ENCODE measurements at places on chromosomes 11 and 22.

DNA sequence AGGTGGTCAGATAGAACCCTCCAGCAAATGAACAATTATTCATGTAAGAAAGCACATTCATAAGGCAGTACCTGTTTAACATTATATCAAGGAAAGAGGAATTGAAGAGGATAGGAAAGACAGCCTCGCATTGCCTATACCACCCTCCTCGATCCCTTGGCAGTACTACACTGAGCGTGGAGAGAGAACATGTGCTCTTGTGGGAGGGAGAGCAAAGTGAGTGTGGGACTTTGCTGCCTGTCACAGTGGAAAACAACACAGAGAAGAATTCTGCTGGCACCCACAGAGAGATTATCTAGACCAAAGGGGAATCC is 17.5 kb upstream of the DDX10 start:
- no peak for DNase-seq

DNA sequence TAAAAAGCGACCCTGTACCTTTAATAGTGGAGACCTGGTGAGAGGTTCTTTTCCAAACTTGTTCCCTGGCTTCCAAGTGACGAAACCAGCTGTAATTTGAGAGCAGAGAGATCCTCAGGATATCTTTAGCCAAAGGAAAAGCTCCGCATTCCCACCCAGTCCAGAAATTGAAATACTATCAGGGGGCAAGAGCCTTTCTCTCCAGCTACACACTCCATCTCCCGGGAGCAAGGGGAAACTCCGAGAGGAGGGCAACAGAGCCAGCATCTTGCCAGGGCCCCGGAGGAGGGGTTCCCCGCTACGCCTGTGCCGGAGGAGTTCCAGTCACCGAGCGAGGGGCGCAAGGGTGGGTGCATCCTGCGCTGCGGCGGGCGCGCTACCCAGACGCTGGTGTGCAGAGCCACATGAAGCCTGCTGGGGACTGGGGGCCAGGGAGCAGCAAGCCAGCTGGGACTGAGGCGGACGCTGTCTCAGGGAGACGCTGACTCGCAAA is at the start of gene FIBIN:
Gene FIBIN, plus strand, starts transcription at position 148 of the 493 bp plus-strand sequence. CDS start 415 bp downstream, outside the sequence.
- no peak for DNase-seq

DNA sequence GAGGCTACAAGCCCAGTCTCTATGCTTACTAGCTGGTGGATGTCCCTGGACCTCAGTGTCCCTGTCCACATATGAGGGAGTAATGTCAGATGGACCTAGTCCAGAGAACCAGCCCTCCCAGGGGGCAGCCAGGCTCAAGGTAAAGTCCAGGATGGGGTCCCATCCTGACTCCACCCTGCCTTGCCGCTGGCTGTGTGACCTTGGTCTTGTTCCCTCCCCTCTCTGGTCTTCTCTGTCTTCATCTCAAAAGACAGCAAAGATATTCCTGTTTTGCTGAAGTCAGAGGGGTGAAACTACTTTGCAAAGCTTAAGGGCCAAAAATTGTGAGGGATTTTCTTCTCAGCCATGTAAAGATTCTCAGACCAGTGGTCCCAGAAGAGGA is 9.2 kb upstream of the C11orf96 start:
- DNase-seq, result no peak

DNA sequence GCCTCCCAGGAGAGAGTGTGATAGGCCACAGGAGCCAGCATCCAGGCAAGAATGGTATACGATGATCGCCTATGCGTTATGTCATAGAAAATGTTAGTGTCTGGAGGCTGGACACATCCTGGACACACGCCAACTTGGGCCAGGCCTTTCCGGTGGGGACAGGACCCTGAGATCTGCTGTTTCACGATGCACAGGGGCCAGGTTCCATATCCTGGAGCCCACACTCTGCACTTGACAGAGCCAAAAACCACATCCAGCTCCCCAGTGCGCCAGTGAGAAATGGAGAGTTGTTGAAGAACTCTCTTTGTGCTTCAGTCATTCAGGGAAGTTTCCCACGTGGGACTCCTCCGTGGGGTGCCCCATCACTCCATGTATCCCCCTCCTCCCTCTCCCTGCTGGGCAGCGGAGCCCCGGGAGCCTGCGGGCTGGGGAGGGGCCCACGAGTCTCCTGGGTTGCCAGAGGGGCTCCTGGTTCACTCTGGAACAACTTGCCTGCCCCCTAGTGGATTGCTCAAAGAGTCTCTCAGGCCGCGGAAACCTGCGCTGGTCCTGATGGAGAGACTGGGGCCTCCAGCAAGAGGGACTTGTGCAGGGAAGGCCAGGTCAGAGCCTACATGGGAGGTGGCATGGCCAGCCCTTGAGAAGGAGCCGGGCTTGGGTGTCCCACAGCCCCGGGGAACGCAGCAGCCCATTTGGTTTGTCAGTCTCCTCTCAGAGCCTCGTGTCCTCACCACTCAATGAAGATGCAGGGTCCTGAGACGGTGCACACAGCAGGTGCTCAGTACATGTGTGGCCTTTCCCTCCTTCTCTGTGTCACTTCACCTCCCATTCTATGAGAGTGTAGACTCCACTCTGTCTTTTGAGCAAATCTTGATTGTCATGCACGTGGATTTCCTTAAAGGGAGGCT is 10.2 kb upstream of the LRRC32 start:
- peak; percentile 44 for DNase-seq

DNA sequence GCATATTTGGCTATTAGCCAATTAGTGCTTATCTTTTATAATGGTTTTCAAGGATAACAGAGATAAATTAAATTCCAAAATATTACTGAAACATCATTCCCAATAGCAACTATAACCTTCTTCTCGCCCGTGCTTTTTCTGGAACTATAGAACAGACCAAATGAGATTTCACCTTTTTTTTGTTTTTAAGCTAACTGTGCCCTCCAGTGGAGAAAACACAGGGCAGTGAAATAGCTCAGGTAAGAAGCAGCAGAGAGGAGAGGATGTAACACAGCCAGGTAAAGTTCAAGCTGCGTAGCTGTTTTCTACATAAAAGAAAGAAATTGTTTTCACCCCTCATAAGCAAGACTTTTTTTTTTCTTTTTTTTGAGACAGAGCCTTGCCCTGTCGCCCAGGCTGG is 28.2 kb downstream of the HSD17B12 start:
- DNase-seq, result no peak

GRCh38 chr11:109619498-109619897 is 197.5 kb downstream of the C11orf87 start:
- no peak for DNase-seq

- DNase-seq, result no peak
These were observed 1.2 kb upstream of the P2RX6 start for GRCh38 chr22:21013657-21014201.

DNA sequence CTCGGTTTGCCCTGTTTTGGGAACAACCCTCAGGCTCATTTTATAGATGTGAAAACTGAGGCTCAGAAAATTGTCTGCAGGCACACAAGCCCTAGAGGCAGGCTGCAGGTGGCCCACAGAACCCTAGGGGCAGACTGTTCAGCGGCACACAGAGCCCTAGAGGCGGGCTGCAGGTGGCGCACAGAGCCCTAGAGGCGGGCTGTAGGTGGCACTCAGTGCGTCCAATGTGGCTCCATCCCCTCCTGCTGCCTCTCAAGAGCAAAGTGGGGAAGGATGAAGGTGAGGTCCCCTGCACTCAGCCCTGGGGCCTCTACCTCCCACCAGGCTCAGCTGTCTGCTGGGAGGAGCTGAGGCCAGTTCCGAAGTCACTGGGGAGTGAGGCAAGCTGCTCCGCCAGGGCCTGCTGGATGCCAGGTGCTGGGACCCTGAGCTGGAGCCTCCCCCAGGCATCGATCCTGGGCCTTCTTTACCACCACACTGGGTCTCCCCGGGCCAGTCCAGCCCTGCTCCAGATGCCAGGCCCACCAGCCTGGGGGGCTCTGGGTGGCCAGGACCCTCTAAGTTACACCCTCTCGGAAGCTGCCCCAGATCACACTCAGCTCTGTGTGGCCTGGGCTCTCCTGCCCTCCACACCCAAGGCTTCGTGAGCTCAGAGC is 2.3 kb downstream of the ACY3 start:
- DNase-seq, result no peak

GRCh38 chr11:2110521-2110920 is 28.7 kb downstream of the IGF2 start:
- no peak for DNase-seq

- DNase-seq, result no peak
These were observed 23.5 kb upstream of the SPTY2D1 start for GRCh38 chr11:18657673-18658072.

- DNase-seq, result no peak
These were observed 9.9 kb upstream of the CASP12 start for GRCh38 chr11:104908186-104908531.

DNA sequence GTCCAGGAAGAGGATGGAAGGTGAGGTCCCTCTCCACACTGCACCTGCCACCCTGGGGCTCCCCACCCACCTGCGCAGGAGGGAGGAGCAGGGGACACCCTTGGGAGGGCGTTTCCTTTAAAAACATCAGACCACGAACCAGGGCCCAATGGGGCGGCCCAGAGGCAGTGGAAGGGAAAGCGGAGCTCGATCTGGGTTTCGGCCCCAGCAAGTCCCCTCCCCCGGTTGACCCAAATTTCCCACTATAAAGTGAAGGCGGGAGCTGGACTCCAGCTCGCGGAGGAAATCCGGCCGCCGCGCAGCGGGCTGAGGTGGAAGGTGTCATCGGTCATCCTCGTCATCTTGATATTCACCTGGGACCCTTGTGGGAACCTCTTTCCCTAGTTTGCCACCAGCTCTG is 99.3 kb downstream of the WNT7B start:
- DNase-seq, result no peak

- DNase-seq, result no peak
These were observed 16.9 kb upstream of the MTCH2 start for GRCh38 chr11:47659276-47659675.

DNA sequence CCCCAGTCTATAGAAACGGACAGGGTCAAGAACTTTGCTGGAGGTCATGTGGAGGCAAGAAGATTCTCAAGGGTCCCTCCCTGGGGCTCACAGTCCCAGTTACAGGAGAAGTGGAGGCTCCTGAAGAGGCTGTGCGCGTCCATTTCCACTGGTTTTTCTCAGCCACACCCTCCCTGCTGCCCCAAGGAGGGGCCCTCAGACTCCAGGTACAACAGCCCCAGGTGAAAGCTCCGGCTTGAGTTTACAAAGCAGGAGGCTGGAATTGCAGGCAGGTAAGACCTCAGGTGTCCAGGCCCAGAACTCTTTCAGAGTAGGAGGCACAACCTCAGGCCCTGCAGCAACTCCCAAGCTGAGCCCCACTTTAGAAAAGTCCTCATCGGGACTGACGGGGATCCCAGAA is 3.1 kb downstream of the SHANK2 start:
- no peak for DNase-seq

- DNase-seq, result no peak
These were observed 94.7 kb downstream of the CACNA1I start for GRCh38 chr22:39665229-39665628.

GRCh38 chr11:70786021-70786665 is 387.8 kb downstream of the CTTN start:
- DNase-seq, result no peak

DNA sequence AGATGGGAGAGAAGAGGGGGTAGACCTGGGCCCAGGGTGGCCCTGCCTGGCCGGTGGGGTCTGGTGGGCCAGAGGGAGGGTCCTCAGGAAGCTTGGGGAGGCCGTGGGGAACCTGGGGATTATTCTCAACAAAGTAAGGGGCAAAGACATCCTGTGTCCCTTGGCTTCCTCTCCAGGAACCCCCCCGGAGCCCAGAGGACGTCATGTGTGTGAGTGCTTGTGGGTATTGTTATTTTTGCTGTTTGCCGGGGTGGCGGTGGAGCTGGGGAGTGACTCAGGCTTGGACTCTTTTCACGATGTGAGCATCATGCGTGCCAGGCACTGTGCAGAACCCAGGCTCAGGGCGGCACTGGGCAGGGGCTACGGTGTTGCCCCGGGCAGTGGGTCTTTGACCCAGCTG is 982 bp upstream of the SHANK3 start:
- no peak for DNase-seq

DNA sequence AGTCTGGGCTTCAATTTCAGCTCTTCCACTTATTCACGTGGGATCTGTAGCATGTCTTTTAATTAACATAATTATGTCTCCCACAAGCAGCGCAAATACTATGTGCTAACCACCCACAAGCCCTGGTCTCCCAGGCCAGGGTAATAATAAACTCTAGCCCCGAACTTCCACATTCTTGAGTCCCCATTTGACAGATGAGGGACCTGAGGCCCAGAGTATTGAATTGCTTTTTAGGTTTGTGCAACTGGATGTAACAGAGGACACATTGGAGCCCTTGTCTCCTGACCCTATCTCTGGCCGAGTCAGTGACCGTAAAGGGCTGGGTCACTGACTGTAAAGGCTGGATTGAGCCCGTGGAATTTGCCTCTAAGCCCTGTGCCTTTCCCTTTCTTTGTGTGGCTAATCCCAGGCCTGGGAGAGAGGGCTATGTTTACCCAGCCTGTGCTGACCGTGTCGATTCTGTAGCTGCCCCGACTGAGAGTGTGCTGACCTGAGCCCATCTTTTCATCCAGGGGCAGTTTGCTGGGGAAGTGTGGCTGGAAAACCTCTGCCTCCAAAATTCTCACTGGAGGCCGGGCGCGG is 3.9 kb downstream of the CRYBB2 start:
- no peak for DNase-seq

GRCh38 chr11:127056338-127056971 is 55.9 kb upstream of the KIRREL3 start:
- DNase-seq, result no peak

DNA sequence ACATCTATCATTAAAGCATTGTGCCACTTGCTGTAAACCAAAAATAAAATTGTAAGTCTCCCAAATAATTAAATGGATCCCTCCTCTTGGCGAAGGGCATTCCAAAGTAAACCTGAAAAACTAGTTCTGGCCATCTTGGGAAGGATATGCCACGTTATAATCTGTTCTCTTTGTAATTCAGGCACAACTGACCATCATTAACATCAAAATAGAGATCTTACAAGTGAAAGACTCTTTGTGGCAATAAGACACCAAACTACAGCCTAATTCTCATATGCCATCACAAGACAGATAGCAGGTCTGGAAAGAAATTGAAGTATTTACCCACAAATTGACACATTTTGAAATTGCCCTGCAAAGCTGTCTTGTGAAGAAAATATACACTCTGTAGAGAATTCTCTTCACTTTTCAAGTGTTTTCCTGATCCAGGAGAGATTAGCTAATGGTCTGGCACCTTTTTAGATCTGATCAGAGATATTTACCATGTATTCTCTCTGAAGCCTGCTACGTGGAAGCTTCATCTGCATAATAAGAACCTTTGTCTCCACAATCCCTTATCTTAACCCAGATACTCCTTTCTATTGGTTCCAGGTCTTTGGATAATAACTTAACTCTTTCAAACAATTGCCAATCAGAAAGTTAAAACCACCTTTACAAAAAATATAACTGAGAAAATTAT is 630.4 kb upstream of the CCDC179 start:
- DNase-seq, result no peak

- peak; percentile 38 for DNase-seq
These were observed 396 bp downstream of the TEF start for GRCh38 chr22:41382098-41382578.

DNA sequence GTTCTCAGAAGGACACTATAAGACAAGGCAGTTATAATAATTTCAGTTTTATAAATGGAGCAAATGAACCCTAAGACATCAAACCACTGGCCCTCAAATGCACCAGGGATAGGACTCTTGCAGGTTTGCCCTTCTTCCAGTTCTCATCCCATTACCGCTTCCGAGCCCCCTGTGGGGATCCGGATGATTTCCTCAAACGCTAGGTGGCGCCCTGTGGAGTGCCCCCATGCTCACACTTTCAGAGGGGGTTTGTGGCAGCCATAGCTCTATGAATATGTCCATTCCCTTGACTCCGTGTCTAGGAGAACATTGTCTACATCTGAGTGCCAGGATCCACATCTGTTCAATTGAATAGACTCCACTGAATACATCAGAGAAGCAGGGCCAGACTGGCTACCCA is 816.3 kb downstream of the NTM start:
- no peak for DNase-seq

Measured in stimulated activated CD8-positive, alpha-beta memory T cell treated with anti-CD3 and anti-CD28 coated beads, Interleukin-4, amount 100 ng/mL, for 24 hours (primary cell).